ENCODE measurements at places on chromosomes 7 and 10.

GRCh38 chr7:128743112-128743772 lies 4.1 kb downstream of the CALU start:
- no peak for DNase-seq

DNA sequence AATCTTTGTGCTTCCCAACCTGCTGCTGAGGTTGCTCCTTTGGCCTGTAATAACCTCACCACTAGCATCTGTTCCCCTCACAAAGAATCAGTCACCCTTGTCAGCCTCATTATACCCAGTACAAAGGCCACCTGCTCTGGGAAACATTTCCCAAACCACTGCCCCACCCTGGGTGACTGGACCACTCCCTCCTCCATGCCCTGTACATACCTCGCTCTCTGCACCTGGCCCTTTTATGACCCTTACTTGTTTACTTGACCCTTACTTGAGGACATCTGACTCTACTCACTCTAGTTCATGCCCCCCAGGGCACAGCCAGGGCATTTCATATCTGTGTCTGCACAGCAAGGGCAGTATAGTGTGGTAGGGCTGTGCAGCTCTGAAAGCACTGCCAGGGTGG lies 21.4 kb upstream of the AOC1 start:
- DNase-seq = no peak

DNA sequence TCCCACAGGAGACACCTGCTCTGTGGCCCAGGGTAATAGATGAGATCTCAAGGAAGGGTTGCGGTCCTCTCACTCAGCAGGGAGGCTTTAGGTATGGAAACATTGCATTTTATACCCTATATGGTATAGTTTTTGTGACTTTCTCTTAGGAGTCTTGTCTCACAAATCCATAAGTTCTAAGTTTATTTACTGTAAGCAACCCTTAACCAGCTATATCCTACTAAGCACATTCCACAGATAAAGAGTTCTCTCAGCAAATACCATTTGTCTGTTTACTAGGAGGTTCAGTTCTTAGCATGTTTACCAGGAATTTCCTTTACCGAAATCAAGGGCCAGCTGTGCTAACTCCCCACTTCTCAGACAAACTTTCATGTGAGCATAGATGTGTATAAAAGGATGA lies 66.9 kb downstream of the ANLN start:
- no peak for DNase-seq

DNA sequence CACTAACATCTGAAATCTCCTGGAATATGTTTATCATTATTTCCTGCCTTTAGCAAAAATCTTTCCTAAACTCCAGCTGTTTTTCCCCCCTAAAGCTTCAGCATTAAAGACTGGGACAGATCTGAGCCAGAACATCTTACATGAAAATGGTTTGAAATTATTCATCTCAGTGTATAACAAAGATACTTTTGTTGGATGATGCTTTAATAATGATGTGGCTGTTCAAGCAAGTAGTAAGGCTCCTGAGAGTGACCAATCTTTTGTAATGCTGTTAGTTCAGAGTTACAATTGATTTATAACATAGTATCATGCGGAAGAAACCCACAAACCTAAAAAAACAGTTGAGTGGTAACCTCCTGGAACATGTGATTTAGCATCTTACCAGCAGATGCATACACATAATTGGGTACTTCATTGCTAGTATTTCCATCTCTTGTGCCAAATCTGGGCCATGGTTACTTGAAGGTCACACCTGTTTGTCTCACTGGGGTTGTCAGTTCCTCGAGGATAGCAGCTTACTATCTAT lies 1.5 kb downstream of the BZW2 start:
- no peak for DNase-seq

DNA sequence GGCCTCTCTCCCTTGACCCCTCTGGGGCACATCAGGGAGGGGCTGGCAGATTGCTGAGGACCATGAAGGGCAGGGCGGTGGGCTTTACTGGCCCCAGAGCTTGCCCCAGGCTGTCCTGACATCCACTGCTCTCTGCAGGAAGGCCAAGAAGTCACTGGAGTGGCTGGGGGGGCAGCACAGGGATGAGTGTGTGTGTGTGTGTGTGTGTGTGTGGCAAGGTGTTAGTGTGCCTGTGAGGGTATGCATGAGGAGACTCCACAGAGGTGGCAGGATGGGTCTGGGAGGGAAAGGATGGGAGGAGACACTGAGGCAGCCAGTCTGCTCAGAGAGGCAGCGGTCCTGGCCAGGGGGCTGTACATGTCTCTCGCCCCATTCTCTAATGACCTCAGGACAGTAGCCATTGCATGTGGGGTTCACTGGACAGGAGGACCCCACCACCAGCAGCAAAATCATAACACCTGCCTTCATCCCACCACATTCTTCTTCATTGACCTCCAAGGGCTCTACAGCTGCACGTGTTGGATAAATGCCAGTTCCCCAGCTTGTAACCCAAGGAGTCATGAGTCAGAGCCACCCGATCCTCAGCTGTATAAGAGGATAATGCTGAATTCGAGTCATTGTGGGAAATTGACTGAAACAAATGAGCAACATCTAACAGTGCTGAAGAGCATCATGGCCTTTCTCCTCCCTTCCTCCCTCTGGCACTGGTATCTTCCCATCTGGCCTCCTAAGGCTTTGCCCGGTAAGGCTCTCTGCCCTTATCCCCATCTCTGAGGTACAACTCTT lies 720.5 kb downstream of the GRID1 start:
- no peak for DNase-seq

- no peak for DNase-seq
Measured at GRCh38 chr10:18222866-18223265, 82.6 kb downstream of the CACNB2 start.

GRCh38 chr7:22255342-22255741 lies 101.6 kb downstream of the RAPGEF5 start:
- DNase-seq = peak; percentile 20

GRCh38 chr10:54530299-54530698 lies 270.7 kb downstream of the PCDH15 start:
- DNase-seq = no peak

GRCh38 chr10:8581521-8582225 lies 527.2 kb downstream of the GATA3 start:
- no peak for DNase-seq
